Stimulated activated CD4-positive, alpha-beta T cell treated with anti-CD3 and anti-CD28 coated beads, Interleukin-4, amount 100 ng/mL, for 48 hours (primary cell): ENCODE measurements at places on chromosomes 3 and 15.

DNA sequence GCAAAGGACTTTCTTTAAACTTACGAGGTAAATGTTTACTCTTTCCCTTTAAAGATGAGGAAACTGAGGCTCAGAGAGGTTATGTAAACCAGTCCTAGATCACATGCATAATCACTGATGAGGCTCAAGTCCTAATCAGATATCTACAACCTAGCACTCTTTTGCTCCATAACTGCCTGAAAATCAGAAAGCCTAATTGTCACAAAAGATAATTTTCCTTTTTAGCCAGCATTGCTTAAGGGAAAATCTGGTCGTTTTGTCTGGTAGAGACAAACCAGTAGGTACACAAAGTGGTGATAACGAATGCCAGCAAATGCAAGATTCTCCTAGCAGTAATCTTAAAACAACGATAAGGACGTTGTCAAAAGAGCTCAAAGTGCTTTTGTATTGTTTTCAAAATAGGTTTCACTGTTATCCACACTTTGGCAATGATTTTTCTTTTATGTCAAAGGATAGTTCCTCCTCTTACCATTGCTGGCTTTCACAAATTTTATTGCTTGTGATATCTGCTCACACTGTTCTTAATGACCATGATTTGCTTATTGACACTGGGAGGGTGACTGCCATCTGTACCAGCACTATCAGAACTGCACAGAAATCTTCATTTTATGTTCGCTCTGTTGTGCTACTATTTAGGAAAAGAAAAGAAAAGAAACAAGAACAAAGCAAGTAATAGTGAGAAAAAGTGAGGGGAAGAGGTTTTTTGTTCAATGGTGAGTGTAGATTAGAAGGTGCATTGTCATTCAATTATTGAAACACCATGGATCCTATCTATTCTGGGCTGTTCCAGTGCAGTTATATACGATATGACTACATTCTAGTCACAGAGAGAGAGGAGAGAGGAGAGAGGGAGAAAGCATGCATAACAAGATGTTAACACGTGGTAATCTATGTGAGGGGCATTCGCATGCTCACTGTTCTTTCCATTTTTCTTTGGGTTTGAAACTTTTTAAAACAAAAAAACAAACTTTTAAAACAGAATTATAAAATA, 13.7 kb downstream of the IQCH start:
- no peak for DNase-seq

DNA sequence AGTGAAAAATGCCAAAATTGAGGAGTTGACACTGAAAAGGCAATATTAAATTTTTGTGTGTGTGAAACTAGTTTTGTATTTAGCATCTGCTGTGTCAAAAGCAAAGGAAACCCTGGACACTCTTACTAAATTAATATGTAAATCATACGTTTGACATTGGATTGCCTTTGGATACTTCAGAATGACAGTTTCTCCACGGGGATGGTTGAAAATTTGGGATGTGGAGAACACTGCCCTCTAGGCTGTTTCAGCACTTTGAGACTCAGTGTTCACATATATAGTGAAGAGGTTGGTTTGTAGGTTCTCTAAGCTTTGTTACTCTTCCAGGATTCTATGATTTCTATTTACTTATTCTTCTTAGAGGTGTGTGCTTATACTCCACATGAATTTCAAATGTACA, 3.0 kb downstream of the ROBO2 start:
- no peak for DNase-seq

DNA sequence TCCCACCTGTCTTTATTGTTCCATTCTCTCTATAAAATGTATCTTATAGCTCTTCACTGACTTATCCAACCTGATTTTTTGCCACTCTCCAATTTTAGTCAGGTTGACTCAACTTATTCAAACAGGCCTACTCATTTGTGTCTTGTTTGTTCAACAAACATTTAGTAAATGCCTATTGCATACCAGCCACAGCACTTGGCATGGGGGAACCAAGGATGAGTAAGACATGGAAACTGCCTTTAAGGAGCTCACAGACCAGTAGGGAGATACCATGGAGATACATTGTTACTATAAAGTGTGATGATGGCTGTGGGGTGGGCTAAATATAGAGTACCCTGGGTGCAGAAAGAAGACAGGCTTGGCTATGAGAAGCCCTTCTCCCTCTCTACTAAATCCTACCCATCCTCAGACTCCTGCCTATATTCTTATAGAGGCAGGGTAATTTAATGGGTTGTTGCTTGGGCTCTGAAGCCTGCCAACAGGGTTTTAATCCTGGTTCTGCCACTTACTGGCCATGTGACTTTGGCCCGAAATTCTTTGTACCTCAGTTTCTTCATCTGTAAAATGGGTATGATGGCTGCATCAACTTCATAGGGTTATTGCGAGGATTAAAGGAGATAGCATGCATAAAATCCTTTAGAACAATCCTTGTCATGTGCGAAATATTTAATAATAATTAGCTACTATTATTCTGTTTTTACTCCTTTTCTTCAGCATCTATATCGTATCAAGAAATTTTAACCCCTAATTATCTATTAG, 348.5 kb upstream of the UMPS start:
- DNase-seq, result no peak

DNA sequence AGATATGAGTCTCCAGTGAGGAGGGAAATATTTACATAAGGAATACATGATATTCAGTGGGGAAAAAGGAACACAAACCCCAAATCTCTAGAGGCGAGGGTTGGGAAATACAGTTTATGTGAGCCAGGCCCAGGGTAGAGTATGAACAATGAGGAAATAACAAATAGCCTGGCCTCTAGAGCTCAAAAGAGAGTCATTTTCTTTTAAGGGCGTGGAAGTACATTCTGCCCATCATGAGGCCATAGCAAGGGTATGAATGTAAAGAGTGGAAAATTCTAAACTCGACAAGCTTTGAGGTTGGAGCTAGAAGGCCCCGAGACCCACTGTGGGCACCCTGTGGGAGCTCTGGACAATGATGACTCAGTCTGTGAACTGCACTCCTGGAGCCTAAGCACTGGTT, 27.8 kb upstream of the IGF2BP2 start:
- DNase-seq, result no peak

GRCh38 chr3:99950921-99951320, 133.3 kb downstream of the CMSS1 start:
- no peak for DNase-seq
